ENCODE measurements at places on chromosomes 11 and 22. TPM values are rescaled to one million over a fixed set of nuclear protein-coding genes. Genes with fewer than 3 reads are reported as not detected.

SYNGR1 gene
- 8.1 TPM for total RNA-seq

OR8G1 gene
- total RNA-seq: not detected

CTTN gene
- total RNA-seq: 530 TPM

MAP6 gene
- 1.1 TPM for total RNA-seq

TPBGL gene
- total RNA-seq: not detected

MYO7A gene
- total RNA-seq: 0.12 TPM

ACRV1 gene
- not detected for total RNA-seq

CARD18 gene
- not detected for total RNA-seq

MMP27 gene
- not detected for total RNA-seq

TMEM258 gene
- total RNA-seq: 38.6 TPM

PDE3B gene
- total RNA-seq: 2.7 TPM

FOLR2 gene
- total RNA-seq: not detected

GGTLC3 gene
- total RNA-seq: not detected

IFITM10 gene
- 0.89 TPM for total RNA-seq

TSGA10IP gene
- 0.11 TPM for total RNA-seq

RAB36 gene
- 4.8 TPM for total RNA-seq

AQP11 gene
- 9.1 TPM for total RNA-seq

PKDREJ gene
- not detected for total RNA-seq

OR5B21 gene
- total RNA-seq: not detected
